ENCODE measurements at places on chromosomes 7 and 10.
A peak's percentile ranks its signal among the peaks of the same experiment; 100 is the strongest.

GRCh38 chr7:90432752-90433151 is 29.5 kb downstream of the CLDN12 start:
- no peak for DNase-seq

DNA sequence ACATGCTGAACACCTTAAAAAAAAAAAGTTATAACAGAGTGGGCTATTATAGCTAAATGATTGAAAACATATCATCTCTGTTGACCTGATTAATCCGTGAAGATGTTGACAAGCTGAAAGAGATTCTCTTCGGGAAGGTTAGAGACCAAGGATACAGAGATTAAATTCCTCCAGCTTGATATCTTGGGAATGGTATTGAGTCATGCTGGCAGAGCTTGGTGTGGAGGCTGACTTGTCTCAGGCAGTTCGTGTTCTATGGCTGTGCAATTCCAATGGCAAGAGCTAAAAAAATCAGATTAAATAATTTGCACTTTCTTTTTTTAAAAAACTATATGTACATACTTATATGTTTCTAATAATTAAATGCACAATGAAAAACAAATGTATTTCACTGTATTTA is 24.9 kb upstream of the CACNA2D1 start:
- no peak for DNase-seq

DNA sequence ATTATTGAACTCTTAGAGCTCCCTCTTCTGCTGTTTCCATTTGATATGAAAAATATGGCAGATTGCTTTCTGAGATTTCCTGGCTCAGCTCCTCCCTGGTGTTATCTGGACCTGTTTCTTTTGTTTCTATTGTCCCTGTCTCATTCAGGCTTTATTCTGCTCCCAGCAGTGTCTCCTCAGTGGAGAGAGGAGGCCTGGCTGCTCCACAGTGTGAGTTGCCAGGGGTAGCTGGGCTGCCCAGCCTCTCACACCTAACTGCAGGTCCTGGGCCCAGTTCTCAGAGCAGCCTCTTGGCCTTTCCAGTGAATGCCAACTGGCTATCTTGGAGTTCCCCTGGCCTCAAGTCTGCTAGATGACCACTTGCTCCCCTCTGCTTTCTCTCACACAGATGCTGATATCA is 127.0 kb downstream of the VPS41 start:
- DNase-seq = no peak

GRCh38 chr10:74543276-74543675 is 283.1 kb upstream of the KAT6B start:
- DNase-seq = peak; percentile 69

DNA sequence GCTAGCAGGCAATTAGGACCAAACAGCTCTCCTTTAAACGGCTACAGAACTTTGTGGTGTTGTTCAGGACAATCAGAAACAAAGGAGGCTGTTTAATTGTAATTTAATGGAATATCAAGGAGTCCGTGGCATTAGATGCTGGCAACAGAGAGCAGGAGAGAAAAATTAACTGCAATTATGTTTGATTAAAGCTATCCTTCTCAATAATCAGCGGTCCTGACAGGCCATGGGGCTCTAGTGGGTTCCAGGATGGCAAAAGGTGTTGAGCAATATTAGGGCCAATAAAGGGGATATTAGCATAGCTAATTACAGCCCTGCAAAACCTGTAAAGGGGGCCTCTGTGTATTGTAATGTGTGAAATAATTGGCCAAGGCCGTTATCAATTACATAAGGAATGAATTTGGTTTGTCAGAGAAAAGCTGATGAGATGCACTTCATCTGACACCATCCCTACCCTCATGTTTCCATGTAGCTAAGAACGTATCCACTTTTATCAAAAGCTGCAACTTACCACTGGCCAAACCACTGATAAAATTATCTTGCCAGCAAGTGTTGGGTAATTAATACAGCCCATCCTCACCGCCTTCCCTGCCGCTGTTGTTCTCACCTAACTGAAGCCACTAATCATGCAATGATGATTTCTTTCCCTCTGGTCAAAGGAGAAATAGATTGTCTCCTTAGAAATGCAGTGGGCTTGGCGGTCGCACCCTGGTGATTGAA is 81.6 kb downstream of the EBF3 start:
- DNase-seq = no peak

- DNase-seq = no peak
Measured at GRCh38 chr10:123721441-123722049, 55.4 kb downstream of the GPR26 start.

- no peak for DNase-seq
Measured at GRCh38 chr10:117534321-117535297, 7.9 kb upstream of the EMX2 start.

DNA sequence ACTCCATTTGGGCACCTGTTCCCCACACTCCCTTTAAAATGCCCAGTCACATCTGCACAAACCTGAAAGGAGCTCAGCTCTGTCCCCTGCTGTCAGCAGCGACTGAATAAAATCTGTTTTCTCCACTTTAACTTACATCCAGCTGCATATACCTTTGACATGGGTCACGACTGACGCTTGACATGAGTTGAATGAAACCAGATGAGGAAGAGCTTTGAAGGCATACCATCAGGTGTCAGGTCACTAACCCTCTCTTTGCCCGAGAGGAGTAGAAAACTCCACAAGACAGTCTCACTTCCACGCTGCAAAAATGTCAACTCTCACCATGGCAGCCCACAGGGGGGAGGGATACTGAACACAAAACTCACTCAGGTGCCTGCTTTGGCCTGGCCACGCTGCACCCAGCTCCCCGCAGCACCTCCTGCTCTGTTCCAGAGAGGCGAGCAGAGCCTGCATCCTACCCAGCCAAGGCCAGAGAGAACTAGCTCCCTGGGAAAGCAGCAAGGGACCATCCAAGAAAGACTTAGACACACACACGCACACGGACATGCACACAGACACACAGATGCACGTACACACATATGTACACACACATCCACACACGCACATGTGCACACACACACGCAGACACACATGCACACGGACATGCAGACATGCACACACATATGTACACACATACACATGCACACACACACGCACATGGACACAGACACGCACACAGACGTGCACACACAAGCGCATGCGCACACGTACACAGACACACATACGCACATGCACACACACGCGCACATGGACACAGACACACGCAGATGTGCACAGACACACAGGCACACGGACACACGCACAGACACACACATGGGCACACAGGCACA is 191.0 kb downstream of the MAD1L1 start:
- DNase-seq = no peak

- no peak for DNase-seq
Measured at GRCh38 chr7:69219381-69219780, 378.9 kb upstream of the AUTS2 start.

DNA sequence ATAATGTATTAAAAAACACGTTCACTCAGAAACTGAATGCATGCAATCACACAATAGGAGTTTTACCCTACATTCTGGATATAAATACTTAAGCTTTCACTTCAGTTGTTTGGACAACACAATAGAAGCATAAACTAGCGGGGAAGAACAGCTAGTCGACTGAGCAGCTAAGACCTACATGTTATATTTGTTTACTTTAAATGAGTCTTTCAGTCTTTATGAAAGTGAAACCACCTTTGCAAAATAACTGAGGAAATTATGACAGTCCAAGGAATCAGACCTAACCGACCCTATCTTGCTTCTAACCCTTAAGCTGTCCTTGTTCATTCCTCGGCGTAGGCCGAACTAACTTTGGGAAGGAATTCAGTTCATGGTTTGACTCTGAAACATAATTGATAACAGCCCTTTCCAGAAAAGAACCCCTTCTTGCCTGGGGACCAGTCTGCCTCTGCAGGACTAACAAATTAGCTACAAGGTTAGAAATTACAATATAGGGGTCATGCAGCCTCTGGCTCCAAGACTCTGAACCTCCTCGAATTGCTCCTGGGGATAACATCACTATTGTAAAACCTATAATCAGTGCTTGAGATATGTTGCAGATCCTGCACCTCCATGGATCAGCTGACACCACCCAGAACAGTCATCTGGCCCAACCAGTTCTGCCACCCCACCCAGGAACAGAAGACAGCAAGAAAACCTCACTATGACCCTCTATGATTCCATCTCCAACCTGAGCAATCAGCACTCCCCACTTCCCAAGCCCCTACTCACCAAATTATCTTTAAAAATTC is 185.1 kb upstream of the KLF6 start:
- DNase-seq = peak; percentile 6

DNA sequence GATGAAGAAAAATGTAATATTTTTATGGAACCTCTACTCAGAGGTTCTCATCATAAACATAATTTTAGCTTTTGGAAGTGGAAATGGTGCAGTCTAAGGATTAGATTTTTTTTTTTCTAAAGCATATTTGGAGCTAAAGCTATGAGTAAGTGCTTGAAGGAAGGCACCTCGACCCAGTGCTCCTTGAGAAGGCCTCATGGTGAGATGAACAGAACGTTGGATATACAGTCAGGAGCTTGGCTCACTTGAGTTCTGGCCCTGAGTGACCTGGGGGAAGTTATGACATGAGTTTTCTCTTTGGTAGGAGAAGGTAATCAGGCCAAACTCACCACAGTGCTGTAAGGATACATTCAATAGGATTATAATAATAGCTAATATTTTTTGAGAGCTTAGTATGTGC is 163.3 kb downstream of the JCAD start:
- DNase-seq = peak; percentile 58

GRCh38 chr7:157787275-157787701 is 450.5 kb downstream of the DNAJB6 start:
- no peak for DNase-seq

GRCh38 chr7:129356176-129356575 is 78.1 kb upstream of the STRIP2 start:
- DNase-seq = no peak

GRCh38 chr10:101258179-101258885 is 29.1 kb upstream of the LBX1 start:
- no peak for DNase-seq

- DNase-seq = no peak
Measured at GRCh38 chr10:7403620-7404019, 7.2 kb downstream of the SFMBT2 start.

GRCh38 chr10:79375321-79376077 is 28.2 kb downstream of the PPIF start:
- peak; percentile 39 for DNase-seq

DNA sequence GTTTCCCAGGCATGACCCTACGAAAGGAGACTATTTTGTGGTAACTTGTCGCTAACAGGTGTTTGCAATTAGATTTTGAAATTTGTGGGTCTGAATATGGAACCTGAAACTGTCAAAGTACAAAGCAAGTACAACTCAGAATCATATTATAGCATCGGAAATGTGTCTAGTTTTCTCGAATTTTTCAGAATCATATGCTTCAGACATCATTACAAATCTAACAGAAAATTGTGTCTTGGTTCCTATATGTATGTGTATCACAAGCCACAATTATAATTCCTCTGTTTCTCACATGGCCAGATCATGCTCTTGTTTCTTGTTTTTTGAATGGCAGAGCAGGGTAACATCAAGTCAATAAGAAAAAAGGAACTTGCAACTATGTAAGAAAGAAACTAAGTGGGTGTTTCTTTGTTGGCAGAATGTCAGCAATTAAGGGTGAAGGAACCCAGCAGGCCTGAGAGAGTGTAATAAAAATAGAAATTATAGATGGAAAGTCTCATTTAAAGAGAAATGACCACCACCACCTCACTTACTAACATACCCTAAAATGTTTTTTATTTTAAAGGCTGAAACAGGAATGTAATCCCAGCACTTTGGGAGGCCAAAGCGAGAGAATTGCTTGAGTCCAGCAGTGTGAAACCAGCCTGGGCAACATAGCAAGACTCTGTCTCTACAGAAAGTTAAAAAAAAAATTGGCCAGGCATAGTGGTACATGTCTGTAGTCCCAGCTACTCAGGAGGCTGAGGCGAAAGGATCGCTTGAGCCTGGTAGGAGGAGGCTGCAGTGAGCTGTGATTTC is 51.3 kb downstream of the PRTFDC1 start:
- peak; percentile 34 for DNase-seq

DNA sequence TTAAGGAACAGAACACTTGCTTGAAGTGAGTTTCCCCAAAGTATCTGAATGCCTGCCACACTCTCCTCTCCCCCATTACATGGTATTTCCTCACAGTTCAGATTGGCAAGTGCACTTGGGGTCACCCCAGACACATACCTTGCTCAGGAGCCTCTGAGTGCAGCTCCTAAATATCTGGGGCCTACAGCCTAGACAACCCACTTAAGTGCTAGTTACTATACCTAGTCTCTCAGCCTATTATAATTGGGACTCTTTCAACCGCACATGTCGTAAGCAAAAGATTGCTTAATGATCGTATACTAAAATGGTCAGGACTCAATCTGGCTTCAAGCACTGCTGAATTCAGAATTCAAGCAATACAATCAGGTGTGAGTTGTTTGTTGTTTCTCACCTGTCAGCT is 19.9 kb downstream of the TMEM176B start:
- no peak for DNase-seq

DNA sequence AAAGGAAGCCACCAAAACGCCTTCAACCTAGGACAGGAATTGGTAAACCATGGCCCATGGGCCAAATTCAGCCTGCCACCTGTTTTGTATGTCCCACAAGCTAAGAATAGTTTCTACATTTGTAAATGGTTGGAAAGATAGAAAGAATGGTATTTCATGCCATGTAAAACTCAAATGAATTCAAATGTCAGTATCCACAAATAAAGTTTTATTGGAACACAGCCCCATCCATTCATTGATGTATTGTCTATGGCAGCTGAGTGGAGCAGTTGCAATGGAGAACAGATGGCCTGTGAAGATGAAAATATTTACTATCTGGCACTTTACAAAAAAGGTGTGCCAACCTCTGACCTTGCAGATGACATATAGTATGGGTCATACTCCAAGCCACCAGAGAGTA is 236.9 kb downstream of the CREB5 start:
- DNase-seq = no peak

GRCh38 chr7:81195033-81195432 is 276.2 kb upstream of the SEMA3C start:
- no peak for DNase-seq

- no peak for DNase-seq
Measured at GRCh38 chr7:2725178-2726105, 37.4 kb downstream of the AMZ1 start.

- no peak for DNase-seq
Measured at GRCh38 chr10:60660625-60661024, 117.7 kb upstream of the CDK1 start.

GRCh38 chr10:51800121-51800520 is 100.7 kb upstream of the CSTF2T start:
- DNase-seq = no peak

DNA sequence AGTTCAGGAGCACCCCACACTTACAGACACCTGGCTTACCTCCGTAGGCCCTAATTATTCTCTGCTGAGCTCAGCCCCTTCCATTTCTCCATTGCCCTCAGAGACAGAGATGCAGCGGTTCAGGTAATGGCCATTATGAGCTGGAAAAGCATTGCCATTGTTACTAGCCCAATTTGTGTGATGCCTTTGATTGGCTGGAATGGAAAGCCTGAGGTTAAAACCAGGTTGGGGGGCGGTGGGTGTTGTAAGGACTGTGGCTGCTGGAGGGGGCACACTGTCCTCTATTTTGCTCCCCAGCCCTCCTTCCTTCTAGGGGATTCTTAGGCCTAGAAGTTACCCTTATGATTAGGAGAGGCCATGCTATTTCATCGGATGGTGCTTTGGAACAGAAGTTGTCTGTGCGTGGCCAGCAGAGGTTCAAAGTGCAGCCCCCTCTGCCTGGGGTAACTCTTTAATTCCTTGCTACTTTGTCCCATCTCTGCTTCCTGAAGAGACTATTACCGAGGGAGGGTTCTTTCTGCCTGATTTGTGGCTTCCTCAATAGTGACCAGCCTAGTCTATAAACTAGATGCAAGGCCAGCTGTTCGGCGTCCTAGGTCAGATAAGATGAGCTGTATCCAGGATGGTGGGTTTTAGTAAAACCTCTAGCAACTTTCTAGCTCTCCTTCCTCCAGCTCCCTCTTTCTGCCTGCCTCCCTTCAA is 14.2 kb upstream of the ACSL5 start:
- no peak for DNase-seq

GRCh38 chr10:95229724-95230627 is 35.9 kb downstream of the ACSM6 start:
- peak; percentile 88 for DNase-seq
